ENCODE measurements at places on chromosomes 6 and 20.

DNA sequence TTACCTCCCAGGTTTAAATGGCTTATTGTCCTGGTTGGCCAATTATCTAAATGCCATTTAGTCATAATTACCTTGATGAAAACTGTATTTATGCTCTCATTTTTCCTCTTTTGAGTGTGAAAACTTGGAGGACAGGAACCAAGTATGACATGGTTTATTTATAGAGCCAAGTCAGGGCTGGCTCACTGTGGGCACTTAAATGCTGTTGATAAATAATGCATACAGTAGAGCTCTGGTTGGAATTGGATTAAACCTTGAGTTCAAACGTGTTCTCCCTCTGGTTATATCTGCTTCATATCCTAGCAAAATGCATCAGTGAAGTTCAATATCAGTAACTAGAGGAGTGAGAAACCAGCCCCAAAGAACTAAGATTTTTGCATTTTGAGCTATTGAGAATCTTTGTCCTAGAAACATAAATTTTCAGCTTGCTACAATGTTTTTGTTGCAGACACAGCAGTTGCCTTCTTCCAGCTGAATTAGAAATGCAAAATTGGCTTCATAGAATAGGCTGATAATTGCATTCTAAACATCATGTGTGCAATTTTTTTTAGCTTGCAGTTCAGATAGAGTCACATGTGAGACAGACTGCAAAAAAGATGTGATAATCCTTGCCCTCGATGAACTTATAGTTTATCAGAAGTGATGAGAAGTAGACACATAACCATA lies 255.8 kb downstream of the BTBD3 start:
- no peak for DNase-seq

DNA sequence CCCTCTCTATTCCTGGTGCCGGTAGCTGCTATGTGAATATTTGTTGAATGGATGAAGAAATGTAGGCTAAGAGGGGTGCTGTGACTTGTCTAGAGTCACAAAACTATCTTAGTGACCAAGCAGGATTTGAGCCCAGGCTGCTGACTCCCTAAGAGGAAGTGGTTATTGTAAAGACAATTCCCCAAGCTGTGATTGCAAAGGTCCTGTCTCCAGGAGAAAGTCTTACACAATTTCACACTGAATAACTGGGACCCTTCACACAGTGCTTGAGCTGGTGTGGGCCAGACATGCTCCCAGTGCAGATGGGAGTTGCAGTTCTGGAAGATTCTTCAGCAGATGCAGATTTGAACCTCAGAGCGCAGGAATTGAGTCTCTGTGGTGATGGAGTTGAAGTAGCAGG lies 38.1 kb downstream of the IYD start:
- no peak for DNase-seq

DNA sequence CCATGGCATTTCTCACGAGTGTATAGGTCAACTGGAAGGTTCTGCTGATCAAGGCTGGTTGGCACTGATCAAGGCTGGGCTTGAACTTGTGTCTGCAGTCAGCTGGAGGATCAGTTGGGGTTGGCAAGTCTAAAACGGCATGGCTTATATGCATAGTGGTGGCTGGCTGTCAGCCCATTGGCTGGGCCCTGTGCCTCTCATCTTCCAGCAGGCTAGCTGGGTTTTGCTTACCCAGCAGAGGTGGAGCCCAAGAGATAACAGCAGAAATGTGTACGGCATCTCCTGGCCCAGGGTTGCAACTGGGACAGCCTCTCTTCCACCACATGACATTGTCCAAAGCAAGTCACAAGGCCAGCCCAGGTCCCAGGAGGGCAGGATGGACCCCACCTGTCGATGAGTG lies 158.2 kb downstream of the BMP7 start:
- no peak for DNase-seq

DNA sequence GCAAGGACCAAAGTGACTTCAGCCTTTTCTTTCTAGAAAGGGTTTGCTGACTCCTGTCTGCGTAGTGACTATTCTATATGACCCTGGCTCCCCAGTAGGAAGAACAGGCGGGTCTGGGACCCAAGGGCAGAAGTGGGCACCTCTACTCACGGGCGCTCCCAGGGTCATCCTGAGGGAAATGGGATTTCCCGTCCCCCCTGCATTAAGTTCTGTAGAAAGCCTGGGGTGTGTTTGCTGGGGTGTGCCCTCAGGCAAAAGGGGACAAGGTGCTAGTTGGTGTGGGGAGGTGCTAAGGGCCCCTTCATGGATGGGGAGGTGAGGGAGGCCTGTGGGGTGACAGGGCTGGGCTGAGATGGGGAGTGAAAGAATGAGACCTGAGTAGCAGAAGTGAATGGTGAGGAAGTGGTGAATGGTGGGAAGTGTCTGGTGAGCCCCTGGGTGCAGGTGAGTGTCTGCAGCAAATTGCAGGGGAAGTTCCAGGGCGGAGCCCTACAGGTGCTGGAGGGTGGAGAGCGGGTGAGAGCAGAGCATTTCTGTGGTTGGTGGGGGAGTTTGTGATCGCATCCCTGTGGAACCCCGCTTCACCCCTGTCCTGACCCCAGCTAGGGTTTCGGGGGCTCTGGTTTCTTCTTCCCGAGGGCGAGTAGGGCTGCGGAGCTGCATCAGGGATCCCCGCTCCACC lies 21.1 kb downstream of the RAET1L start:
- DNase-seq = no peak

- DNase-seq = no peak
Measured at GRCh38 chr6:106254636-106255035, 70.9 kb downstream of the ATG5 start.

- no peak for DNase-seq
Measured at GRCh38 chr6:35343092-35343834, 905 bp downstream of the PPARD start.

DNA sequence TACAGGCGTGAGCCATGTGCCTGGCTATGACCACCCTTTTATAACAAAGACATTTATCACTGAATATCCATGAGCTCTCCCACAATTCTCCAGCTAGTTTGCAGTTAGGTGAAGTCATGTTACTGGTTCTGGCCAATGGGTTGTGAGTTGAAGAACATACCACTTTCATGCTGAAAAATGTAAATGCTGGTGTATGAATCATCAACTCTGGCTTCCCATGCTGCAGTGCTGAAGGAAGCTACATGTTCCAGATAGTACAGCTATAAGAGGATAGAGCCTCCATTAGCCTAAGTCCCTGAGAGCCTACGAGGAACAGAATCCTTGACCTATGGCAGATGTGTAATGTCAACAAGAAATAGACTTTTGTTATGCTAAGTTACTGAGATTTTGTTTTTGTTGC lies 180.4 kb downstream of the BTBD9 start:
- no peak for DNase-seq

GRCh38 chr6:72739368-72739779 lies 117.5 kb downstream of the KCNQ5 start:
- DNase-seq = no peak

DNA sequence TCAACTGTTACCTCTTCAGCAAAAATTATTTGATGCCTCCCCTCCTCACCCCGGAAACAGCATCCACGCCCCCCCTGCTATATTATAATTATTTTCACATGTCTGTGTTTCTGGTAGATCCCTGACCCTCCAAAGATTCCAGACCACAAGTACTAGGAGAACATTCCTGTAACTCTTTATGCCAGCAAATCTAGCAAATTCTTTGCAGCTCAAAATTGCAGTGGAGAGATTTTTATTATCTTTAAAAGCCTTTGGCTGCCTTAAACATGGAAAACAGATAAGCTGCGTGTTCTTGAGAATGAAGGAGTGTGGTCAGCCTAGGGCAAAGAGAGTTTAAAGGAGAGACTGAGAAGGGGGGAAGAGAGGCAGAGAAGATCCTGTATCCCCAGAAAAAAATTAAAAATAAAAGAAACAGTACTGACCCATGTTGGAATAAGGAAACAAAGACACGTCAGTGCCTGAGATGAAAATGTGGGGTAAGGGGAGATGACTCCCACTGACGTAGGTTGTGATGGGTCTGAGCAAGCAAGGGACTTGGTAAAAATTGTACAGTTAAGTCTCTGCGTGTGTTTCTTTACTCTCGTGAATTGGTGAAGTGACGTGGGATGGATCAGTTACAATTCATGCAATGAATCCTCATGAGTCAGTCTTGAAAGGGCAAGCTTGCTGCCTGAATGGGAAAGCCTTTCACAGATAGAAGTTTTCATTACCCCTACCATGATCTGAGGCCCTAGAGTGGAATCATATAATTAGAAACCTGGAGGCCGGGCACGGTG lies 8.3 kb downstream of the ID4 start:
- DNase-seq = no peak

GRCh38 chr6:11585426-11586016 lies 48.0 kb downstream of the TMEM170B start:
- peak; percentile 9 for DNase-seq

DNA sequence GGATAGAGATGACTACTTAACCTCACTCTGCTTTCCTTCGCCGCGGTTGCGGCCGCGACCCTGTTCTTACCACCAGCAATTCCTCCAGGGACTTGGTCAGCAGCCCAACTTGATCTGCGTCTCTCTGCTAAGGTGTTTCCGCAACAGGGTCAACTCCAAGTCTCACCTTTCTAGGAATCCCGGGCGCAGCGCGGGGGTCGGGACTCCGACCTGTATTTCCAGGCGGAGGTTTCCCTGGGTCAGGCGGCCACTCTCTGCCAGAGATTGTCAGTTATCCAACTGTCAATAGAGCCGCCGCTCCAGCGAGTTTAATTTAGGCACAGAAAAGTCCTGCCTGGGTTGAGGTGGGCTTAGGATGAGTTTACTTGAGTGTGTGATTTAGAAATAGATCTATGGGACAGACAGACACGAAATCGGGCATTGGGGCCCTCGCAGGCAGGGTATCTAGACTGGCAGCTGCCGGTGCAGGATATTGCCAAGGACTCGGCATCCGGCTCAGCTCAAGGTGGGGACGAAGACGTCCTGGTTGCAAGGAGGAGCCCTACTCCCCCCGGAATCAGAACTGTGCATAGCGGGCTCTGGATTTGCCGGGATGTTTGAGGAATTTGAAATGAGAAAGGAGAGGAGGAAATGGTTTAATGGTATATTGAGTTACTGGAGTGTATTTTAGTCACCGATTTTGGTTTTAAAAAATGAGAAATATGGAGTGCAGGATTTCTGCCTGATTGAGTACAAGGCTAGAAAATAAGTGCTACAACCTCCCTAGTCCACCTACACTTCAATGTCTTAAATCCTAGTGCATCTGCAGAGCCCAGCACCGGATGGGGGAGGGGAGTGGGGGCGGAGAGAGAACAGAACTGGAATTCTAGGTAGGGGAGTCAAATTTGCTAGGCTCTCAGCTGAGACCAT lies 23.7 kb downstream of the POM121L2 start:
- DNase-seq = no peak

- no peak for DNase-seq
Measured at GRCh38 chr6:42871711-42872110, 7.7 kb upstream of the RPL7L1 start.

- DNase-seq = no peak
Measured at GRCh38 chr20:1854246-1854645, 41.0 kb upstream of the SIRPA start.

GRCh38 chr6:36701401-36701991 lies 3.9 kb downstream of the RAB44 start:
- no peak for DNase-seq

All from KG1 (cell line).